ENCODE measurements at places on chromosomes 3 and 15. TPM values are rescaled to one million over a fixed set of nuclear protein-coding genes. Genes with fewer than 3 reads are reported as not detected.

The C2CD4B gene
- 2.6 TPM for total RNA-seq

The SPINT1 gene
- total RNA-seq: 76.5 TPM

GRCh38 chr3:94001827-94002495 lies 22.0 kb downstream of the ARL13B start:
- no peak overlapping the region for H3K4me3 ChIP-seq
- DNase-seq: no peak
- H3K27me3 ChIP-seq: no peaks in the 10 kb centered on the region
- H3K27ac ChIP-seq: peak overlapping the region; percentile 59
- H3K36me3 ChIP-seq: peaks cover 5% of the 10 kb centered on the region
- H3K4me1 ChIP-seq: peaks cover 8% of the 10 kb centered on the region

The ITIH4 gene
- total RNA-seq: 23.7 TPM

GRCh38 chr15:95857758-95858157 lies 472.7 kb upstream of the NR2F2 start:
- no peak overlapping the region for H3K4me3 ChIP-seq
- H3K27ac ChIP-seq: no peak overlapping the region
- no peaks in the 10 kb centered on the region for H3K36me3 ChIP-seq
- no peaks in the 10 kb centered on the region for H3K4me1 ChIP-seq
- H3K27me3 ChIP-seq: no peaks in the 10 kb centered on the region
- no peak for DNase-seq

DNA sequence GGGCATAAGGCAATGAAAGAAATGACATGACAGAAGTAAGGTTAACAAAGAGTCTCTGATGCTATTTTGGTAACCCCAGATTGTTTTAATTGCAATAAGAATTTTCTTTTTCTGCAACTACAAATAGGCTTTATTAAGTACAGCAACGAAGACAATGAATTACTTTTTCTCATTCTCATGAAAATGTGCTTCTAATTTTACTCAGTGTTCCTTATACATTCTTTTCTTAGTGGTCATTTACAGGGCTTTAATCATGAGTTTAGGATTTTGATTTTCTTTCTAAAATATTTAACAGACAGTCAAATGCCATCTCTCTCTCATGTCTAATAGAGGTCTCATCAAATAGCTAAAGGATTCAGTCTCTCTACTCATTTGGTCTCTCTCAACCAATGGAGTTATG lies 452.1 kb downstream of the RAP2B start:
- H3K4me3 ChIP-seq: no peak overlapping the region
- no peaks in the 10 kb centered on the region for H3K4me1 ChIP-seq
- no peak overlapping the region for H3K27ac ChIP-seq
- DNase-seq: no peak

GRCh38 chr15:29356786-29357185 lies 87.2 kb upstream of the NSMCE3 start:
- H3K36me3 ChIP-seq: no peaks in the 10 kb centered on the region
- H3K27me3 ChIP-seq: no peaks in the 10 kb centered on the region
- H3K4me1 ChIP-seq: no peaks in the 10 kb centered on the region
- no peak for DNase-seq
- H3K27ac ChIP-seq: no peak overlapping the region
- no peak overlapping the region for H3K4me3 ChIP-seq

GRCh38 chr3:189404024-189404423 lies 227.2 kb upstream of the TP63 start:
- no peaks in the 10 kb centered on the region for H3K4me1 ChIP-seq
- H3K27ac ChIP-seq: no peak overlapping the region
- H3K36me3 ChIP-seq: no peaks in the 10 kb centered on the region
- no peaks in the 10 kb centered on the region for H3K27me3 ChIP-seq
- no peak overlapping the region for H3K4me3 ChIP-seq

DNA sequence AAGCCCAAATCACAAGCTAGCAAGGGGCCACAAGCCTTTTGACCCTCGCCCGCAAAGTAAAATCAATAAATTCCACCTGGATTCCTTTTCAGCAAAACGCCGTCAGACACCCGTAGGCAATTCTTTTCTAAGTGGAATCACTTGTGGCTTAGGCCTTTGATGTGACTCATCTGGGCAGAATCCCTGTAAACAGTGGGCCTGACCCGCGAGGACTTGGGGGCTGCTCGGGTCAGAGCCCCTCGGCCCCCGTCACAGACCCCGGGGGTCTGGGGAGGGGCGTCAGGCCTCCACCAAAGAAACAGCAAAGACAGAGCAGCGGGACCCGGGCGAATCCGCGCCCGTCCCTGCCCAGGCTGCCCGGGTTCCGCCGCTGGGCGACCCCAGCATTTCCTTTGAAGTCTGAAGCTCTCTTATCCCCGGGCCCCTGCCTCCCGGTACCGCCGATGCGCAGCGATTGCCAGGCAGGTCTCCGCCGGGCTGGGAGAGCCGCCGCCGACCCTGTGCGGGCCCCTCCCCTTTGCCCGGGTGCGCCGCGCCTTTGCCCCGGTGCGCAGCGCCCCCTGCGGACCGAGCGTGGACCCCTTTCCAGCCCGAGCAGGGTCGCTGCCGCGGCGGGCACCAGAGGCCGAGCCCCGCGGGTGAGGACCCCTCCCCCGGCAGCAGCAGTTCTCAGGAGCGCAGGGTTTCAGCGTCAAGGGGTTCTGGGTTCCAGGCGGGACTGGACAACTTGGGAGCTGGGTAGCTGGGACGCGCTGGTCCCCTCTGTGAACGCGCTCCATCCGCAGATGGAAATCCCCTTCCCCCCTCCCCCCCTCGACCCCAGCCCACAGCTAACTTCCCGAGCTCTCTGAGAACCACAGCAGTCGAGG lies 178.3 kb downstream of the UACA start:
- H3K27me3 ChIP-seq: peaks cover 23% of the 10 kb centered on the region
- H3K27ac ChIP-seq: no peak overlapping the region
- no peak overlapping the region for H3K4me3 ChIP-seq
- H3K4me1 ChIP-seq: no peaks in the 10 kb centered on the region

- no peak for DNase-seq
- no peaks in the 10 kb centered on the region for H3K36me3 ChIP-seq
- no peak overlapping the region for H3K4me3 ChIP-seq
- H3K4me1 ChIP-seq: no peaks in the 10 kb centered on the region
- no peaks in the 10 kb centered on the region for H3K27me3 ChIP-seq
Measured at GRCh38 chr3:141124715-141125114, 73.6 kb downstream of the SPSB4 start.

The DLL4 gene
- 21.3 TPM for total RNA-seq

- no peak overlapping the region for H3K4me3 ChIP-seq
- H3K27me3 ChIP-seq: no peaks in the 10 kb centered on the region
- no peak overlapping the region for H3K27ac ChIP-seq
- no peak for DNase-seq
Measured at GRCh38 chr3:8681349-8681748, 36.8 kb upstream of the SSUH2 start.

- H3K4me1 ChIP-seq: no peaks in the 10 kb centered on the region
- H3K36me3 ChIP-seq: no peaks in the 10 kb centered on the region
- no peak overlapping the region for H3K27ac ChIP-seq
- DNase-seq: no peak
- no peak overlapping the region for H3K4me3 ChIP-seq
- H3K27me3 ChIP-seq: no peaks in the 10 kb centered on the region
Measured at GRCh38 chr15:95715116-95715903, 615.2 kb upstream of the NR2F2 start.

DNA sequence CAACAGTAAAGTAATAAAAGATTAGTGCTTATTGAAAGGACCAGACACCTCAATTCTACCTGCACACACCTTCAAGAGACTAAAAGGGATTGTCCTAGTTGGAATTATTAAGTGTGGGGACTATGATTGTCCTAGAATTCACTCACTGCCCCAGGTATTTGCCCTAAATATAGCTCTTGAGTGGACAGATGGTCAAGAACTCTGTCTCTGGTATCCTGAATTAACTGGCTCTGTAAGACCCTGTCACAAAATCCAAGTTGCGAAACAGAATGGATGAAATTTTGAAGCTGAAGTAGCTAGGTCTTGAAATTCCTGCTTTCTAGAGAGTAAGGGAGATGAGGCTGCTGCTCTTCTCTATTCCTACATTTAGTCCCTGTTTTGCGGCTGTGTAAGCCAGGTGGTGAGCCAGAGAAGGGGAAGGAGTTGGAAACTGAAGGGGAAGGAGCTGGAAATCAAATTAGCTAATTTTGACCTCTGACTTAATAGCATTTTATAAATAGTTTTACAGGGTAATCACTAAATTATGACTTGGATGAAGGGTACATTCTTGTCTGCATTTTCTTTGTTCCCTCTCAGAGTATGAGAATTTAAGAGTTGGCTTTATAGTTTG lies 34.5 kb downstream of the KBTBD12 start:
- peaks cover 5% of the 10 kb centered on the region for H3K4me1 ChIP-seq
- no peak for DNase-seq
- H3K36me3 ChIP-seq: no peaks in the 10 kb centered on the region
- no peak overlapping the region for H3K27ac ChIP-seq

- H3K36me3 ChIP-seq: no peaks in the 10 kb centered on the region
- no peak overlapping the region for H3K4me3 ChIP-seq
- no peaks in the 10 kb centered on the region for H3K27me3 ChIP-seq
- no peaks in the 10 kb centered on the region for H3K4me1 ChIP-seq
- DNase-seq: no peak
Measured at GRCh38 chr15:58222679-58223078, 84.5 kb downstream of the AQP9 start.

- H3K4me3 ChIP-seq: no peak overlapping the region
- no peaks in the 10 kb centered on the region for H3K4me1 ChIP-seq
- no peaks in the 10 kb centered on the region for H3K27me3 ChIP-seq
- DNase-seq: no peak
Measured at GRCh38 chr15:52303093-52303772, 7.6 kb upstream of the MYO5C start.

- peaks cover 52% of the 10 kb centered on the region for H3K4me1 ChIP-seq
- H3K27me3 ChIP-seq: no peaks in the 10 kb centered on the region
- H3K4me3 ChIP-seq: peak overlapping the region; percentile 72
- DNase-seq: peak; percentile 53
Measured at GRCh38 chr3:119294696-119295671, 801 bp downstream of the ARHGAP31 start.

- no peak overlapping the region for H3K27ac ChIP-seq
- H3K36me3 ChIP-seq: no peaks in the 10 kb centered on the region
- H3K27me3 ChIP-seq: no peaks in the 10 kb centered on the region
- DNase-seq: no peak
- no peaks in the 10 kb centered on the region for H3K4me1 ChIP-seq
Measured at GRCh38 chr15:62212741-62213140, 47.7 kb upstream of the C2CD4B start.

The SELENOS gene
- 64.5 TPM for total RNA-seq

DNA sequence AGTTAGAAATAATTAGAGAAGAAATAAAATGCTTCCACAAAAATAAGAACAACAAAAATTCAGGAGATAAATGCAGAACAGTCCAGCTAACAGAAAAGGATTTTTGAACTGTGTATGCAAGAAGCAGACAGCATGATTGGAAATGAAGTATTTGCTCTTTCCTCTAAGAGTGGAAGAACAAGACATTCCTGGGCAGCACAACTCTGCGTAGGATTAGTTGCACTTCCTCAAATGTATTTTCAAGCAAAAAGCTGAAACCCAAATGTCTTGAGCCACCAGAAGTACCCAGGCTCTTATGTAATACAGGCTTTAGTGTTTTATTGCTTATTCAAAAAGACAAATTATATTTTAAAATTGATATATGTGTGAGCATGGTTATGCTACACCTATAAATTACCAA lies 127.2 kb downstream of the ZBTB20 start:
- H3K27ac ChIP-seq: no peak overlapping the region
- no peak overlapping the region for H3K4me3 ChIP-seq
- H3K4me1 ChIP-seq: peaks cover 17% of the 10 kb centered on the region
- no peaks in the 10 kb centered on the region for H3K36me3 ChIP-seq
- DNase-seq: no peak

DNA sequence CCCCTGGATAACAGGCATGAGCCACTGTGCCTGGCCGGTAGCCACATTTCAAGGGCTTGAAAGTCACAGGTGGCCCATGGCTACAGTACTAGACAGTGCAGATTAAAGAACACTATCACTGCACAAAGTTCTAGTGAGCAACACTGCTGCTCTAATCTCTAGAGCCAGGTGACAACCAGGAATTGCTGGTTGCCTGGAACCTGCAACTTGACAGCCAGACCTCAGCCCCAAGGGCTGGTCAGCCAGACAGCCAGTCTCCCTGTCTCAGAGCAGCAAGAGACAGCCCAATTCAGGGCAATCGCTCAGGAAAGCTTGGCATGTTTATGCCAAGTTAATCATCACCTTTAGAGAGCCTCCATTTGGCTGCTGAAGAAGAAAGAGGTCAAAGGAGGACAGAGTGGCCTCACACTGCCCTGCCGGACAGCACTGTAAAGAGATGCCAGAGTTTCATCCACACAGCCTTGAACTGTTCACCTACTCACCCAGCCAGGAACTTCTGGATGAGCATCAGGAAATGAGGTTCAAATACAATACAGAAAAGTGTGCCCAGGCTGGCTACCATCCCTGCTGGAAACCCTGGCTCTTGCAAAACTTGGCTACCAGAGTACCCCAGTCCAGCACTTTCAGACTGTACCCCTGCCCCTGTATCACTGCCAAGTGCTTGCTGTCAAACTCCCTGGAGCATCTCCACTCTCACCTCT lies 6.0 kb downstream of the CCDC12 start:
- peaks cover 94% of the 10 kb centered on the region for H3K4me1 ChIP-seq
- peak overlapping the region; percentile 32 for H3K27ac ChIP-seq
- no peaks in the 10 kb centered on the region for H3K27me3 ChIP-seq
- H3K4me3 ChIP-seq: no peak overlapping the region

GRCh38 chr3:107344722-107345121 lies 32.5 kb upstream of the CCDC54 start:
- no peak overlapping the region for H3K27ac ChIP-seq
- H3K27me3 ChIP-seq: no peaks in the 10 kb centered on the region
- no peaks in the 10 kb centered on the region for H3K4me1 ChIP-seq
- no peak overlapping the region for H3K4me3 ChIP-seq
- no peak for DNase-seq

GRCh38 chr15:74383695-74384565 lies 16.5 kb upstream of the CYP11A1 start:
- H3K27ac ChIP-seq: peak overlapping the region; percentile 81
- H3K36me3 ChIP-seq: no peaks in the 10 kb centered on the region
- H3K4me3 ChIP-seq: no peak overlapping the region
- peaks cover 47% of the 10 kb centered on the region for H3K4me1 ChIP-seq

GRCh38 chr3:30948426-30948825 lies 54.0 kb upstream of the GADL1 start:
- no peaks in the 10 kb centered on the region for H3K4me1 ChIP-seq
- no peak for DNase-seq
- no peaks in the 10 kb centered on the region for H3K36me3 ChIP-seq
- H3K27ac ChIP-seq: no peak overlapping the region
- no peak overlapping the region for H3K4me3 ChIP-seq
- no peaks in the 10 kb centered on the region for H3K27me3 ChIP-seq

- no peaks in the 10 kb centered on the region for H3K4me1 ChIP-seq
- no peak overlapping the region for H3K27ac ChIP-seq
- H3K27me3 ChIP-seq: no peaks in the 10 kb centered on the region
- H3K36me3 ChIP-seq: no peaks in the 10 kb centered on the region
- no peak for DNase-seq
- no peak overlapping the region for H3K4me3 ChIP-seq
Measured at GRCh38 chr15:61146091-61146930, 82.8 kb downstream of the RORA start.

- peaks cover 79% of the 10 kb centered on the region for H3K36me3 ChIP-seq
- H3K27ac ChIP-seq: no peak overlapping the region
- H3K4me1 ChIP-seq: no peaks in the 10 kb centered on the region
- no peak for DNase-seq
- H3K27me3 ChIP-seq: no peaks in the 10 kb centered on the region
Measured at GRCh38 chr3:42631620-42632019, 21.9 kb upstream of the ZBTB47 start.

All from lower lobe of right lung (tissue), 2 donors.